Activated CD4-positive, alpha-beta memory T cell treated with anti-CD3 and anti-CD28 coated beads for 36 hours (primary cell): ENCODE measurements at places on chromosomes 4 and X. TPM values are rescaled to one million over a fixed set of nuclear protein-coding genes. Genes with fewer than 3 reads are reported as not detected.

DNA sequence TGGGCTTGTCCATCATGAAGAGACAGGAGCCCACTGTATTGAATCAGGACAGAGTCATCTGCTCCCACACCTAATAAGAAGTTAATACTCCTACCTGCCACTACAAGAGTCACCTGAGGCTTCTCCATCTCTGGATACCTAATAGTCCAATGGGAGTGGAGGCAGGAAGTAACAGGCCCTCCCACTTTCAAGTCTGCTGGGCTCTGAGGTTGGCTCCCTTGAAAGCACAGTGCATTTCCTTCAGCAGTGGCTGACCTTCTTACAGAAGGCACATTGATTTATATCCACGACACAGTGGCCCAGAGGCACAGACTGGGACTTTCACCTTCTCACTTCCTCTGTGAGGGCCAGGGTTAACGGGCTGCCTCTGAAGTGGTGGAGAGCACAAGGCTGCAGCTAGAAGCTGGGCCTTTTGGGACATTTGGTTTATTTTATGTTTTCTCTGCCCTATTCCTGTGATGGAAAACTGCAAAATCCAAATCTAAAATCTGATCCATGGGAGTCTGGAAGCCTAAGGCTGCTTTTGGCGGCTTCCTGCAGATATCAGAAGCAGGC, 38.1 kb downstream of the FRG2 start:
- DNase-seq = no peak

DNA sequence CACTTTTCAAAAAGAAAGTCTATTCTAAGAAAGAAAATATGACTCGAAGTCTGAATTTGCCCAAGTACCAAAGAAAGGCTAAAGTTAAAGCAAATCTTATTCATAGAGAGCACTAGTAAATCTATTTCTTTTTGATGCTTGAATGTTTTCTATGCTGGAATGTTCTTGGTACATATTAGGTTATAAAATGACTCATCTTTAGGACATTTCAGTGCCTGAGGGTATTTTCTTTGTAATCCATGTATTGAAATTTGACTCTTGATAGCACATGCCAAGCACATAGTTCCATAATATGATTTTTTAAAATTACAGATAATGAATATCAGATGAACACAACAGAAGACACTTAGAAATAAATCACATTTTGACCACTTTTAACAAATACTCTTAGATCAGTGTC, 232.8 kb downstream of the TRIML1 start:
- DNase-seq = no peak

- no peak for DNase-seq
Observed at GRCh38 chrX:49845701-49846403, 16.7 kb downstream of the PAGE4 start.

The ACE2 gene
- total RNA-seq = not detected

The ARHGAP24 gene
- total RNA-seq = not detected

The ZMAT1 gene
- total RNA-seq = 3.7 TPM

The NEIL3 gene
- 18.2 TPM for total RNA-seq

The PRKX gene
- 90.9 TPM for total RNA-seq

GRCh38 chrX:19625612-19626011, 110.3 kb upstream of the MAP3K15 start:
- peak; percentile 80 for DNase-seq

- DNase-seq = no peak
Observed at GRCh38 chr4:6878451-6879059, 31.1 kb upstream of the TBC1D14 start.

GRCh38 chrX:107725761-107726555, 49.6 kb downstream of the TSC22D3 start:
- DNase-seq = no peak

GRCh38 chrX:3299636-3300035, 46.8 kb downstream of the MXRA5 start:
- DNase-seq = no peak

DNA sequence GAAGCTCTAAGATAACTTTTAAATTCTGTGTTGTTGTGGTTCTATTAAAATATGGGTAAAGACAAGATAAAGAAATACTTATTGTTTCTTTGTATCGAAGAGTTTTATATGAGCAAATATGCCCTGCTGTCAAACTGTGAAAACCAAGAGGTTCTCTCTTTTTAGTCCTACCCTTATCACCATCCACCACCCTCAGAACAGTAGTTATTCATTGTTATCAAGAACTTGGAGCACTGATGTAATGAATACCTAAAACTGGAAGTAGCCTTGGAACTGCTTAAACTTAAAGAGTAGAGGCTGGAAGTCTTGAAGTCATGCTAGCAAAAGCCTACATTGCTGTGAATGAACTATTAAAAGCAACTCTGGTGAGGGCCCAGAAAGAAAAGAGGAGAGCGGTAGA, 9.2 kb downstream of the PIR start:
- no peak for DNase-seq

The FAM120C gene
- total RNA-seq = 4.5 TPM

DNA sequence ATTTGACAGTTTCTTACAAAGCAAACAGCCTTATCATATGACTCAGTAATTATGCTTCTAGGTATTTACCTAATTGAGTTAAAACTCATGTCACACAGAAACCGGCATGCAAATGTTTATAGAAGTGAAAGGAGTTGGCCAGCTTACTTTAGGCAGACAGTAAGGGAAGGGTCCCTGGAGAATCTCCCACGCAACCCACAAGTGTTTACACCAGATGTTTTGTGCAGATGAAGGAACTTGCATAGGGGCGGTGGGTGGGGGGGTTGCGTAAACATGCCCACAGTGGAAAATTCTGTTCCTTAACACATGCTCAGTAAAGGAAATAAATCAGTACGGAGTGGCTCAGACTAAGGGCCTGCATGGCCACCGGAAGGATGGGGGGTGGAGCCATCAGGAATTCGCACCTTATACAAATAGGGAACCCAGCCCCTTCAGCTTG, 330.5 kb upstream of the AADAT start:
- DNase-seq = no peak

- no peak for DNase-seq
Observed at GRCh38 chrX:55005256-55005655, 5.1 kb downstream of the APEX2 start.

DNA sequence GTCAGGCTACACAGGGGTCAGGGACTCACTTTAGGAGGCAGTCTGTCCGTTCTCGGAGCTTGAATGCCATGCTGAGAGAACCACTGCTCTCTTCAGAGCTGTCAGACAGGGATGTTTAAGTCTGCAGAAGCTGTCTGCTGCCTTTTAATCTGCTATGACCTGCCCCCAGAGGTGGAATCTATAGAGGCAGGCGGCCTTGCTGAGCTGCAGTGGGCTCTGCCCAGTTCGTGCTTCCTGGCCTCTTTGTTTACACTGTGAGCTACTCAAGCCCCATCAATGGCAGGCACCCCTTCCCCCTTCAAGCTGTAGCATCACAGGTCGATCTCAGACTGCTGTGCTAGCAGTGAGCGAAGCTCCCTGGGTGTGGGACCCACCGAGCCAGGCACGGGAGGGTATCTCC, 31.5 kb upstream of the UNC5C start:
- no peak for DNase-seq

- no peak for DNase-seq
Observed at GRCh38 chr4:56511098-56511497, 5.5 kb downstream of the ARL9 start.

- DNase-seq = no peak
Observed at GRCh38 chr4:128524311-128524710, 236.7 kb upstream of the PGRMC2 start.

The LONRF3 gene
- total RNA-seq = 4.5 TPM

- DNase-seq = no peak
Observed at GRCh38 chr4:74624351-74625151, 169.8 kb downstream of the BTC start.

The N4BP2 gene
- 21.9 TPM for total RNA-seq

GRCh38 chr4:142160509-142160908, 524.1 kb downstream of the IL15 start:
- no peak for DNase-seq

The NXF2 gene
- not detected for total RNA-seq

GRCh38 chrX:154371789-154372300, 2.6 kb downstream of the FLNA start:
- no peak for DNase-seq

The GRIA3 gene
- not detected for total RNA-seq

DNA sequence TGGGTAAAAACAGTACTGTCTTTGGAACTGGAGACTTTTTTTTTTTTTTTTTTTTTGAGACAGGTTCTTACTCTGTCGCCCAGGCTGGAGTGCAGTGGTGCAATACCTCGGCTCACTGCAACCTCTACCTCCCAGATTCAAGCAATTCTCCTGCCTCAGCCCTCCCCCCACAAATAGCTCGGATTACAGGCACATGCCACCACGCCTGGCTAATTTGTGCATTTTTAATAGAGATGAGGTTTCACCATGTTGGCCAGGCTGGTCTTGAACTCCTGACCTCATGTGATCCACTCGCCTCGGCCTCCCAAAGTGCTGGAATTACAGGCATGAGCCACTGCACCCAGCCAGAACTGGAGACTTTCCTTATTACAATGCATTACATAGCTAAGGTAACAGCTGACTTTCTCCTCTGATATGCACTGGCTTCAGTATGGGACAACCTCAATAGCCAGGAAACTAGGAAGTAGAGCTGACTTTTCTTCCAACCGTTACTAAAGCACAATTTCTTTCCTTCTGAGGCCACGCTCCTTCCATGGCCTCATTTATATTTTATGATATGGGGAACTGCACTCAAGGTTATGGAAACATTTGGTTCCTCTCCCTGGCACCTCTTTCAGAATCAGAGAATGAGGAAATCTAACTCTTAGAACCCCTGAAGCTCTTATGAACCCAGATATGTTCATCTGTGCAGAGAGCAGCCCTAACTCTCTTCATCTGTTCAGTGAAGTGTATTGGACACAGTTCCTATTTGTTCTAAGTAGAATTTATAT, 53.5 kb upstream of the FAM9B start:
- DNase-seq = no peak

DNA sequence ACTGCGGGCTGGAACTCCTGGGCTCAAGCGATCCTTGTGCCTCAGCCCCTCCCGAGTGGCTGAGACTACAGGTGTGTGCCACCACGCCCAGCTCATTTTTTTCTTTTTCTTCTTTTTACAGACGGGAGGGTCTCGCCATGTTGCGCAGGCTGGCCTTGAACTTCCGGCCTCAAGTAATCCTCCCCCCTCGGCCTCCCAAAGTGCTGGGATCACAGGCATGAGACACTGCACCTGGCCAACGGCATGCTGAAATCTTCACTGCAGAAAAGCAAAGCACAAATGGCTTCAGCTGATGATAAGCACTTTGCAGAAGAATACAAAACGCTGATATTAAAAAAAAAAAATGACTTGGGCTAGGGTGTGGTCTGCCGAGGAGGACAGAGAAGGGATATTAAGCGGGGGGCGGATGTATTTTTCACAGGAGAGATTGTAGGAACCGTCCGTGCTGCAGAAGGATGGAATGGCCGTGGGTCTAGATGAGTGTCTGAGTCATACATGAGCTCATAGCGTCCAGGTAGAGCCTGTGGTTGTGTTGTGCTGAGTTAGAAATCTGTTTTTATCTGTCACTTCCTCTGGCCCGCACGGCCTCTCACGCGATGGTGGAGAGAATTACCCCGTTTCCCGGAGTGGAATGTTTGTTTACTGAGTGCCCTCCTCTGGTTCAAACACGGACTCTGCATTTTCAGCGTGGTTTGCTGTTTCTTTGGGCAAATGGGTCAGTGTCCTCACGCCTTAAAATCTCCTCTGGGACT, 8.5 kb upstream of the AKAP17A start:
- DNase-seq = peak; percentile 91

The CXCL11 gene
- not detected for total RNA-seq

DNA sequence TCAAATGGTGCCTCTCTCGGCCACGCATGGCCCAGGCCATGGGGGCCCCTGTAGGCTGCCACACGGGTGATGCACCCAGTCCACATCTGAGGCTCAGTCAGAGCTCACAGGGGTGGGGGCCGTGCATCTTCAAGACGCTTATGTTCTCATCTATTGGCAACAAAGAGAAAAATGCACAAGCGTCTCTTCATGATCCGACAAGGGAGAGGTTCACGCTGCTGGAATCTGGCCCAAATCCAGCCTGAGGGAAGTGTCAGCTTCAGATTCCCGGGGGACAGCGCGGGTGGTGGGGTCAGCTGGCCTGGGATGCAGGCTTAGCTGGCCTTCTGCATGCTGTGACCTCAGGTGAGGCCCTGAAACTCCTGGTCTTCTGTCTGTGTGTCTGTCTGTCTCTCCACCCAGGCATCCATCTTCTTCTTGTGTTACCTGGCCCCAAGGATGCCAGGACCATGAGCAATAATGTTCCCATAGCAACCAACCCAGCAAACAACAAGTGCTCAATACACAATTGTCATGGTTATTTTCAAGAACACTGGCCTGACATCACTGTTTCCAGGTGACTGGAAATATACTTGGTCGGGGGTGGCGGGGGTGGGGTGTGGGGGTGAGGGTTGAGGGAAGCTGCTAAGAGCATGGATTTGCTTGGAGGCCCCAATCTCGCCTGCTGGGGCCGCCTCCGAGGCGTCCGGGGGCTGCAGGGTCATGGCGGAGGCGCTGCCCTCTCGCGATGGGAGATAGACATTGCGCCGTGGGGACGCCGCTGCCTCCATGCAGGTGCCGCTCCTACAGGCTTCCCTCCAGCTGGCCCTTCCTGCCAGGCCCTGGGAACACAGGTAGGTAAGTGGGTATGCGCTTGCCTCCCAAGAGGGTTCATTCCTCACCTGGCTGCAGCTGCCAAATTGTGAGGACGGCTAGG, 48.3 kb downstream of the ABLIM2 start:
- peak; percentile 20 for DNase-seq

- no peak for DNase-seq
Observed at GRCh38 chrX:108439426-108439942, at the start of gene COL4A5. Gene COL4A5, plus strand, starts transcription at chrX:108439838. Its CDS starts 288 bp downstream, at chrX:108440126.

DNA sequence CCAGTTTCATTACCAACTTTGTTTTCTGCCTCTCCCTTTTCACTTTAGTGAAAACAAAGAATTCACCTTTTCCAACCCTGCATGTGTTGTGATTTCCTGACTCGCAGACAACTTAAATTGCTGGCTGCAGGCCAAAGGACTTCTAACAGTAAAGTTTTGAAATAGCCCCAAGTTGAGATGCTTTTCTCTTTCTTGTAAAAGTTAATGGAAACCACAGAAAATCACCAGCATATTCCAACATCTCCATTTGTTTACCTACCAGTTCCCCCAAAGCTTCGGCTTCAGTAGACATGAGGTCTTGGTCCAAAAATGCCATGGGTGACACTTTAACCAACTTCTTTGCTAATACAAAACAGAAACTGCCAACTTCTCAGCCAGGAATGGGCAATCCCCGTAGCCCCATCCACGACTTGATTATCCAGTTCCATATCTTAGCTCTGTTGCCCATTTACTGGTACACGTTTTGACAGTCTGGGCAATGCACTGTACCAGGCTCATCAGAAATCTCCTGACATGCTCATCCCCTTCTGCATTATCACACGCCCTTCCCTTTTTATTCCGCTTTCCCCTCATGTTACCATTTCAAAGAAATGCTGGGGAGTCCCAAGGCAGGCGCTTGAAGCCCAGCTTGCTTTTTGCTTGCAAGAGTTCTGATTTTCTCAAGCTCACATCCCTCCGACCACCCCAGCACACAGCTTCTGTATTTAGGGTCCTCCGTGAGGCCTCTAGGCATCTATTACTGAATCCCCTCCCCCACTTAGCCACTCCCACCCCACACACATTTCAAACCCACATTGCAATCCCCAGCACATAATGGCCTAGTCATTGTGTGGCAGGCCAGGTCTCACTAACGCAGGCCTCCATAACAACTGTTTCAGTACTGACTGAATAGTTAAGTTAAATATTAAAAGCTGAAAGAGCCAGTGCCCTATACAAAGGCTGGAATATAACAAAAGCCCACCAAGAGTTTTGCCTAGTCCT, 137.9 kb upstream of the S100G start:
- no peak for DNase-seq

The CCDC158 gene
- total RNA-seq = not detected
